ENCODE measurements at places on chromosomes 1 and 21. TPM values are rescaled to one million over a fixed set of nuclear protein-coding genes. Genes with fewer than 3 reads are reported as not detected.

DNA sequence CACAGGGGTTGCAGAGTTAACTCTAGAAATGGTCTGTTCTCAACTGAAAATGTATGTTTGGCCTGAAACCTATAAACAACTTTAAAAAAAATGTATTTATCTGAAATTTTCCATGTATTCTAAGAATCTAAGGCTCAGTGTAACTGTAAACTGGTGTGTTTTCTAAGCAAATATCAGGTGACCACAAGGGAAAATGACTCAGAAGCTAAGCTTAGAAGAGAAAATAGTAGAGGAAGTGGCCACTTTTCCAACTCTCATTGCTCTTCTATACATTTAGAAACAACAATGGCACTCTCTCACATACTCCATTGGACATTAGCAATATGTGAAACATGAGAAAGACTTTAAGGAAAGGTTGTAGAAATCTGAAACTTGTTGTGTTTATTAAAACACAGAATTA, 7.5 kb downstream of the TNFSF18 start:
- DNase-seq = no peak

DNA sequence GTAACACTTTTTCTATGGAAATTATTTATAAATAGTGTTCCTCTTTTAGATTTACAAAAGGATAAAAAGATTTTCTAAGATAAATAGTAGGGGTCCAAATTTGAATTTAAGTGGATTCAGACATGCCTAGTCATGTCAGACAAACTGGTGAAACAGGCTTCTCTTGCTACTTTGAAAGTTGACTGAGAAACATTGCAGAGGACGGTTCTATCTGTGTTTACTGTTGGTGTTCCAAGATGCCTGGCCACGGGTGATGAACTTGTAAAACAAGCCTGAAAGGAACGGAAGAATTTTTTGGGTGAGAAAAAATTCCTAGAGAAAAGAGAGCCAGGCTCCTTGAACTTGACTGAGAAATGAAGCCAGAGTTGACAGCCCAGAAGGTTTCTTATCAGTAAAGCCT, 2.2 kb downstream of the KRTAP19-1 start:
- DNase-seq = no peak

- no peak for DNase-seq
Observed at GRCh38 chr1:237270353-237270752, 228.4 kb downstream of the RYR2 start.

- DNase-seq = no peak
Observed at GRCh38 chr1:38803647-38804046, 55.9 kb downstream of the RRAGC start.

The LRRIQ3 gene
- total RNA-seq = 0.99 TPM
